ENCODE measurements at places on chromosomes 7 and 10. TPM values are rescaled to one million over a fixed set of nuclear protein-coding genes. Genes with fewer than 3 reads are reported as not detected.

BEND7 gene
- 0.56 TPM for total RNA-seq

PRLHR gene
- not detected for total RNA-seq

PPP1R3C gene
- 91.9 TPM for total RNA-seq

WNT16 gene
- 0.12 TPM for total RNA-seq

SEC61G gene
- 71.4 TPM for total RNA-seq

TDRD1 gene
- total RNA-seq, result not detected

SCIN gene
- total RNA-seq, result 1.1 TPM

STEAP2 gene
- total RNA-seq, result 2.4 TPM

TAS2R41 gene
- not detected for total RNA-seq

PIP gene
- 0.56 TPM for total RNA-seq

POLR2J2 gene
- 3.3 TPM for total RNA-seq

DNA sequence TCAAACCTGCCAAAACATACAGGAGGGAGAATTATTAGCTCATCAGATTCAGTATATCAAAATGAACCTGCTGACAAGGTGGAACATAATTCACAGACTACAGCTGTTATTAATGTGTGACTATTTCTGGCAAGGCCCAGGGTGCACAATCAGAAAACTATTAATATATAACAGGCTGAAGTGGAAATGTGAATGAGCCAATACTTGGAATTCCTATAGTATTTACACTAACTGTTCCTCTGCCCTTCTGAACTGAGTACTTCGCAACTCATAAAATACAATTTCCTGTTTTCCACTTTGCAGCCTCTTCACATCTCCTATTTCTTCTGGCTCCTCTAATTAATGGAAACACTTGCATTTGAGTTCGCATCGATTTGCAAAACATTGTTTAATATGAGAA, 330.8 kb downstream of the DPP6 start:
- no peak for ATAC-seq

DNA sequence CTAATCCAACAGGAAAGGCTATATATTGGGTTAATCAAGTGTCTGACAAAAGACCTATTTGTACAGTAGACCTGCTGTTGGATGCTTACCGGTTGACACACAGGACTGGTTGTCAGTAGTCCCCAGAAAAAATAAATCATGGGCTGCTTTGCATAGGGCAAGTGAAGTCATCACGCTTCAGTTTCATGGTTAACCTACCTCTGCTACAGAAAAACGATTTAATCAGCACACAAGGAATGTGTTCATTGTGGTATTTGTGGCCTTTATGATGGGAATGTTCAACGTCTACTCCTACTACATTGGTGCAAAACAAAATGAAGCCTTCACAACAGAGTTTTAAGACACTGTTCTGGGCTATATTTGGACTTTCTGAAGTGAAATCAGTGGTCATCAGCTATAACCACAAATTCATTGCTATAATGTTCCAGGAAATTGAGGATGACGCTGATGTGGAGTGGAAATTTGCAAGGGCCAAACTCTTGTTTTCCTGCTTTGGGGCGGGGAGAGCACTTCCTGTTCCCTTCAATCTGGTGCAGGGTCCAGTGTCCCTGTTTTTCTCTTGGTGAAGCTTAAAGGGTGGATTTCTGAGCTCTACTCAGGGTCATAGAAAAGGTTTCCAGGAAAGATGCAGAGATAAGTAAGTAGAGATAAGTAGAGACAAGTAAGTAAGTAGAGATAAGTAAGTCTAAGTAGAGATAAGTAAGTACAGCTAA, 39.3 kb upstream of the GGCT start:
- ATAC-seq, result no peak

GRCh38 chr7:47945261-47946015, 2.8 kb downstream of the PKD1L1 start:
- no peak for ATAC-seq

- peak; percentile 92 for ATAC-seq
Observed at GRCh38 chr7:142357953-142358520, 100.2 kb upstream of the PRSS58 start.

DNA sequence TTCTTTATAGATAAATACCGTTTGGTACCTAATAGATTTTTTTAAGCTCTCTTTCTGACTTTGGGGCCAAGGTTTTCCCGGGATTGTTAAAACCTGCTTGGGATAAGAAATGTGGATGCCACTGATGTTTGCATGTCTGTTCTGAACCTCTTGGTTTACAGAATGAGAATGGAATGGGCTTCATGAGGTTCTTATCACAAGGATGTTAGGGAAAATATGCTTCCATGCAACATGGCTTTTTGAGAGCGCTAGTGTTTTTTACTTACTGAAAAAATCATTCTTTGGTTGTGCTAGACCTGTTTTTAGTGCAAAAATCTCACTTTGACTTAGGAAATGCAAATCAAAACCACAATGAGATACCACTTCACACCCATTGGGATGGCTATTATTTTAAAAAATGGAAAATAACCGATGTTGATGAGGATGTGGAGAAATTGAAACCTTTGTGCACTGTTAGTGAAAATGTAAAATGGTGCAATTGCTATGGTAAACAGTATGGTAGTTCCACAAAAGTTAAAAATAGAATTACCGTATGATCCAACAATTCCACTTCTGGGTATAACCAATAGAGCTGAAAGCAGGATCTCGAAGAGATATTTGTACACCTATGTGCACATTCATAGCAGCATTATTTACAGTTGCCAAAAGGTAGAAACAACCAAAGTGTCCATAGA, 38.9 kb downstream of the TSPAN14 start:
- no peak for ATAC-seq

GRCh38 chr7:90944021-90944420, 320.2 kb upstream of the FZD1 start:
- no peak for ATAC-seq

DNA sequence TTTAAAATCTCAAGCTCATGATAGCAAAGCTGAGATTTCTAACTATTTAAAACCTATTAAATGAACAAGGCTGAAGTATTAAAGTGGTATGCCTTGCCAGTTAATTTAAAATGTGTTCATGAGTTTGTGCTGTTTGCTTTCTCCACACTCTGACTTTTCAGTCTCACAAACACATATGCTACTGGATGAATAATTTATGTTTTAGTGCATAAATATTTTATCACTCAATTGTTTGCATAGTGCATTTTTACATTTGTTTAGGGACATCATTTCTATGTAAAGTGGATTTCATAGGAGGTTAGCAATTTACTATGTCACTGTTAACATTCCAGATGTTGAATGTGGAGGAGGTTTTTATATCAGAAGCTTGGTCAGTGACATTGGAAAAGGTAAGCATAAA, 36.0 kb downstream of the TRUB1 start:
- ATAC-seq, result no peak

- ATAC-seq, result no peak
Observed at GRCh38 chr10:61343796-61344195, 109.4 kb downstream of the TMEM26 start.

- no peak for ATAC-seq
Observed at GRCh38 chr7:27842851-27843250, 102.9 kb downstream of the TAX1BP1 start.

DNA sequence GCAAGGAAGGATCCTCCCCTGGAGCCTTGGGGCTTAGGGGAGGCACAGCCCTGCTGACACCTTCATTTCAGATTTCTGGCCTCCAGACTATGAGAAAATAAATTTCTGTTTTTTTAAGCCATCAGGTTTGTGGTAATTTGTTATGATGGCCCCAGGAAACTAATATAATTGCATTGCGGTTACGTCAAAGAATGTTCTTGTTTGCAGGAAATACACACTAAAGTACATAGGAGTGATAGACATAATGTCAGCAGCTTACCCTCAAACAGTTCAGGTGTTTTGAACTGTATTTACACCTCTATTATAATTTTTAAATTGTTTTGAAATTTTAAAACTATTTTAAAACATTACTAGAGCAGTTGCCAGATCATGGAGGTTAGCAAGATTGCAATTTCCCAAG, 12.6 kb upstream of the FHIP2A start:
- no peak for ATAC-seq

GRCh38 chr10:3622845-3623621, 162.0 kb downstream of the KLF6 start:
- no peak for ATAC-seq

DNA sequence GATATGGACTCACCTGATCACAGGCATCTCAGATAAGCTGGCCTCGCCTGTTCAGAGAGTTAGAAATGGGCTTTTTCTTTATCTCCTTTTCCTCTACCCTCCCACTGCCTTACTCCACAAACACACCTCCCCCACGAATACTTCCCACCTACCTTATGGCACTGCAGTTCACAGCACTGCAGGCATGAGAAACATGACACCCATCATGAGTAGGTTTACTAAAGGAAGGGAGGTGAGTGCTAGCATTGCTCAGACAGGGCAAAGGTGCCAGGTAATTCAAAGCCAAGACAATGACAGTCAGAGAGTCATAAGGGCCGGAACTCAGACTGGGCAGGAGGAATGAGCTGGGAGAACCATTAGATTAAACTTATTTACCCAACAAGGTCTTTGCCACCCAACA, 220.6 kb downstream of the FAM107B start:
- peak; percentile 60 for ATAC-seq

DNA sequence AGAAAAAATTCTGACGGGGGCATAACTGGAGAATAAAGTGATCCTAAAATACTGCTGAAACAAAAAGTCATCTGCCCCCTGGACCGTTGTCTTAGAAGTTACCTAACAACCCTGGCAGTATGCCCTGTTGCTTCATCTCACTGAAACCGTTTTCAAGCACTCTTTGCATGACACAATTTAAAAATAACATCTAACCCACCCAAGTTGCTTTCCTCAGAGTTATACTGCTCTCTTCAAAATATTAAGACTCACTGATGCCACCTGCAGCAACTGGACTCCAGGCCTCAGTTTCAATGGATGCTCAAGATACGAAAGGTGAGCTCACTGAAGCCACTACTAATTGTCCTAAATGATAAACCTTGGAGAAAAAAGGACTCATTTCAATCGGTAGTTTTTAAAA, 57.4 kb downstream of the CDK6 start:
- ATAC-seq, result no peak

DNA sequence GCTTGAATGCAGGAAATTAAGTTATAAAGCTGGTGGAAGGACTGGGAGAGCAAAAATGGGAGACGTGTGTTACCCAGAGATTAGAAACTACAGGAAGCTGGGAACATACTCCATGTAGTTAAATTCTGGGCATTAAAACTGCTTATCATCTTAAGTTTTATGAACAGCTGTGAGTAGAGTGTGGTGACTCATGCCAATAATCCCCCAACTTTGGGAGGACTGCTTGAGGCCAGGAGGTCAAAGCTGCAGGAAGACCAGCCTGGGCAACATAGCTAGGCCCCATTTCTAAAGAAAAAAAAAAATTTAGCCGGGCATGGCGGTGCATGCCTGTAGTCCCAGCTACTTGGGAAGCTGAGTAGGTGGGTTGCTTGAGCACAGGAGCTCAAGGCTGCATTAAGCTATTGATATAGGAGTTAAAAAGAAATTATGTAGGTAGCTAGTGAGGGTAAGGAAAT, 56.2 kb upstream of the SEPHS1 start:
- ATAC-seq, result no peak
